ENCODE measurements at places on chromosomes 3 and 15.

DNA sequence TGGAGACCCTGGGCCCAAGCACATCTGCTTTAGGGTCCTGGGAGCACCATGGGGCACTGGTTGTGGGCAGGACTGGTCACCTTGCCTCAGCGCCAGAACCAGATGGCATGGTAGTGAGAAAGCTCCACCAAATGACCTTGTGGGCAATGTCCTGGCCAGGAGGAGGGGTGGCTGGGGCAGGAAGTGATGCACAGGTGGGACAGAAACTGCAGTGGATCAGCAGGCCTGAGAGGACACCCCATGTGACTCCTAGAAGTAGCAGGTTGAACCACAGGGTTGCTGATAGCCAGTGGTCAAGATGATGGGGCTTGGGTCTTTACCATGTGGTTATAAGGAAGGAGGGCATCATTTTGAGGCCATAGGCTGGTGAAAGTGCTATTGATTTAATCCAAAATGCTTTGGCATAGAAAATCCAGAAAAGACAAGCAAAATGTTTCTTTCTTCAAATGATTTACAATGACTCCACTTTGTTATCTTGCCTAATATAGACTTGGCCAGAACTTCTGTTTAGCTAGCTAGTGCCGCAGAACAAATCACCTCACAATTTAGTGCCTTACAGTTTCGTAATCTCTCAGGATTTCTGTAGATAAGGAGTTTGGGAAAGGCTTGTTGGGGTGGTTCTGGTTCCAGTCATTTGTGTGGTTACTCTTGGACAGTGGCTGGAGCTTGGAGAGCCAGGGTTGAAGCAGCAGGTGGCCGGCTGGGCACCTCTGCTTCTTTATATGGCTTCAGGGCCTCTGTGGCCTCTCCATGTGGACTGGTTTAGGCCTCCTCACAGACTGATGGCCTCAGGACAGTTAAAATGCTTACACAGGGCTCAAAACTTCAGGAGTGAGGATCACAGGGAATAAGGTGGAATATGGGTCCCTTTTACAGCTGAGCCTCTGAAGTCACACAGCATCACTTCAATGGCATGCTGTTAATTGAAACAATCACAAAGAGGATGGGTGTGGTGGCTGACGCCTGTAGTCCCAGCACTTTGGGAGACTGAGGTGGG, 27.5 kb downstream of the TMEM158 start:
- no peak for DNase-seq

DNA sequence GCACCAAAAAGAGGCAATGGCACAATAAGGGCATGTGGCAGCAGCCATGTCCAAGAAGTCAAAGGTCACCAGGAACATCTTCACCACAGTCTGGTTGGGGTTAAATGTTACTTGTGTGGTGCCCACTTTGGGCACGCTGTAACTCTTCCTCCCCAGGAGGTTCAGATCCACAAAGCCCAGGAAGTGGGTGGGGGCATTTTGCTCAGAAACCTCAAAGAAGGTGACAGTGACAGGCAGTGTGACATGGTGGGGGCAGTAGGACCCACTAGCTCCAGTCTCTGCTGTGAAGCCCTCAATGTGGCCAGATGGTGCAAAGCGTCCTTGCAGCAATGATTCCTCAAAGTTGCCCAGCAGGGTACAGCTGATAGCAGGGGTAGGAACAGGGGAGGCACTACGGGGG, 5.8 kb downstream of the ZNF80 start:
- DNase-seq = no peak

- no peak for DNase-seq
Measured at GRCh38 chr3:13158871-13159270, 85.6 kb upstream of the IQSEC1 start.

DNA sequence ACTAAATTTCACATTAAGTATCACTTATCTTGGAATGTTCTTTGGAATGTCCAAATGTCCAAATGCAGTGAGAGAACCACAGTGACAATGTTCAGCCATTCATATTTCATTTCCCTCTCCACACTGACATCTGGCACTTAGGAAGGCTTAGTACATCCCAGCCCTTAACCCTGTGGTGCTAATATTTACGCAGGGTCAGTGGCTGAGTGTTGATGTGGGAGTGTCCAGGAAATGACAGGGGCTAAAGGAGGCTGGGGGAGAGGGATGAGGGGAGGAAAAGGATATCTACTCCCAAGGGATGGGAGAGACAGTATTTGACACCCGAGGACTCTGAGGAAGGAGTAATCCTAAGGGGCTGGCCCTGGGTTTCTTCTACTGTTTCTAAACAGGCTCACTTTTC, 14.1 kb upstream of the CCR4 start:
- no peak for DNase-seq

DNA sequence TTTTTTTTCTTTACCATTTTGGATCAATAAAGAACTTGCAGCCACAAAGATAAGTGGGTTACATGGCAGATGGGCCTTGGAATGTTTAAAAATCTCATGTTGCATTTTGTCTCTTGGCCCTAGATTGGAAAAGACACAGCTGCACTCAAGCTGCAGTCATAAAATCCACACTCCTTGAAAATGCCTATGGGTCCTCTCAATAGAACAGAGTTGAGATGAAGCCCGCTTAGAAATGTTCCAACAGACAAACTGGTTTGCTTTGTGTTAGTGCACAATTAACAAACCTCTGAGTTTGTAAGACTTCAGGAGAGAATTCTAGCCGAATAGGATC, 401.2 kb upstream of the CDIN1 start:
- DNase-seq = no peak

DNA sequence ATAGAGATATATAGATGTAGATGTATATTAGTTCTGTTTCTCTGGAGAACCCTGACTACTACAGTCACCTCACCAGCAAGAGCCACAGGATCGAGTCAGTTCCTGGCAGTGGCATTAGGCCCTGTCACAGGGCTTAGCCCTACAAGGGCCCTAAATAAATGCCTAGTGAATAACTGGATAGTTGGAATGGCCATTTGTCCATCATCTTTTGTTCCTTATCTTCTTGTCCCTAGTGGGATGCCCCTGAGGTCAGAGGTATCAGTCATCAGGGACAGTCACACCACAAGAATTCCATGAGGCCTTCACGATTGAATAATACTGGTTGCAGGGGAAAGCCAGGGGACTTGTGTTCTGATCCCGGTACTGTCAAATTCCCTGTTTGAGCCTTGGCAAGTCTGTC, 204.9 kb upstream of the PPP2R3A start:
- DNase-seq = no peak

- DNase-seq = no peak
Measured at GRCh38 chr3:153960458-153961074, 160.6 kb upstream of the ARHGEF26 start.

- DNase-seq = no peak
Measured at GRCh38 chr15:69921626-69922619, 175.8 kb downstream of the TLE3 start.

DNA sequence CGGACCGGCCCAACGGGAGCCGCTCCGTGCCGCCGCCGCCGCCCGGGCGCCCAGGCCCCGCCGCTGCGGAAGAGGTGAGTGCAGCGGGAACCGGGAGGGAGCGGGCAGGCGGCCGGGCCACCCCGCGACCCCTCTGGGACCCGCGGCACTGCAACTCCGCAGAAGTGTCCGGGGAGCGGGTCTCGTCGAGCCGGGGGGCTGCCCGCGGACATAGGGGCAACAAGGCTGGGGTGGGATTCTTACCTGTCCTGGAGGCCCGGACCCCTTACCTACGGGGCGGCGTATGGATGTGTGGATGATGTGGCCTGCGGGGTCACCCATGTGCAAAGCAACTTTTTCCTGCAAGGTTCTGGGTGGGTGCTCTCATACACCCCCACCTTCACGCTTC, 361 bp downstream of the SEMA3F start:
- no peak for DNase-seq

DNA sequence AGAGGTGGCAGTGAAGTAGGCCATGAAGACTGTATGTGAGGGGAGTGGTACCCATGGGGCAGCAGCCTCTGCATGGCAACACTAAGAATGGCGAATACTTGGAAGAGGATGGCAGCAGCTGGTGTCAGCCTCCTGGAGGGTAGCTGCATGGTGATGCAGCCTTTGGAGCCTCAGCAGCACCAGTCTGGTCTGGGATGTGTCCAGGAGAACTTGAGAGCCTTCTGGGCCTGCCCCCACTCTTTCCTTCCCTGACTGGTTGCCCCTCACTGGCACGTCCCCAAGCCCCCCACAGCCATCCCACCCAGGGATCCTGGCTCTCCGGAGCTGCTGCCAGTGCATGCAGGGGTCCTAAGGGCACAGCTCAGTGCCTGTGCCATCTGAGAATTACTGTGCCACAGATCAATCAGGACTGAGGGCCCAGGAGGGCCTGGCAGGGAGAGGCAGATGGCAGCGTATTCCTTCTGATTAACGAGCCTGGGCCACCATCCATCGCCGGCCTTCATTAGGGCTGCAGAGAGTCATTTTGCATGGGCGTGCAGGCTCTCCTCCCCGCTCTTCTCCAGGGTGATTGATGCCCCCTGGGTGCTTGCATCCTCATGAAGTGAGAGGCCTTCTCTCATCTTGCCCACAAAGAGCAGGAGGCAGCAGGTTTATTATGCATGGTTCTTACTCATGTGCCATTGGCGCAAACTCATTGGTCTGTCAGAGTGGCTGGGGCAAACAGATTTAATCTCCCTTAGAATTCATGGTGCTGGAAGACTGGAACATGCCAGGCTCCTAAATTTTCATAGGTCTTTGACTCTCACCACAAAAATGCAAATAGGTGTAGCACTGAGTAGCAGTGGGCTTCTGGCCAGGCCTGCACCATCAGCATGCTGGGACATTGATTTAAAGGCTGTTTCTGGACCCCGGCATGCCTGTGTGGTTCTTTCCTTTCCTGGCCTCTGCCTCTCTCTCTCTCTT, 116.8 kb downstream of the EPHB1 start:
- no peak for DNase-seq
